Activated CD8-positive, alpha-beta memory T cell treated with anti-CD3 and anti-CD28 coated beads, Interleukin-2, amount 10 ng/mL, durations not matched to agents 7 days and 5 days (primary cell): ENCODE measurements at places on chromosomes 12 and 14. TPM values are rescaled to one million over a fixed set of nuclear protein-coding genes. Genes with fewer than 3 reads are reported as not detected.

DNA sequence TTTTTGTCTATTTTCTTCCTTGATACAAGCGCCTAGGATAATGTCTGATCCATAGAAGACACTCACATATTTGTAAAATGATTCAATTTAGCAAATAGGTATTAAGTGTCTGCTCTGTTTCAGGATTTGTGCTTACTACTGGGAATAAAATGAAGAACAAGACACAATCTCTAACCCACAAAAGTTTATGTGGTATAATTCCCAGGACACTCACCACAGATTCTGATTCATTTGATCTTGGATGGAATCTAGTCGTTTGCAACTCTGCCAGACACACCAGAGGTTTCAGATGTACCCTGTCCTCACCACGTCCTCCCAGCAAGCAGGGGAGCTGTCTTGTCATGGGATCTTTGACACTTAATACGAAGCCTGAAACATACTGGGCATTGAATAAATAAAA, 208.3 kb downstream of the LRIG3 start:
- no peak for DNase-seq

- peak; percentile 88 for DNase-seq
These were observed 299.6 kb downstream of the DPF3 start for GRCh38 chr14:72594099-72594901.

DNA sequence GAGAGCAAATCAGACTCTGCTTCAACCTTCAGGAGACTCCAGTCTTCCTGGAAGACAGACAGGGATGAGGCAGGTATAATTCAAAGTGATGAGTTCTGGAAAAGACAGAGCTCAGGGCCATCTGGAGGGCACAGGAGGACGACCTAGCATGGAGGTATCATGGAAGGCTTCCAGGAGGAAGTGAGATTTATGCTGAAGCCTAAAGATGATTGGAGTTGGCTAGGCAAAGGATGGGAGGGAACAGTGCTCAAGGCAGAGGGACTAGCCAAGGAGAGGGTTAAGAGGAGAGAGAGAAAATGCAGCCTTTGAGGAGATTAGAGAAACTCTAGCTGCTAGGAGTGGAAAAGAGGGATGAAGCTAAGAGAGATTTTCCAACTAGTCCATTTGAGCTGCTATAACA, 438.5 kb downstream of the MED13L start:
- no peak for DNase-seq

GRCh38 chr12:118908811-118909210, 72.5 kb upstream of the SRRM4 start:
- no peak for DNase-seq

Gene EML5
- total RNA-seq, result 3.7 TPM
